ENCODE measurements at places on chromosomes 11 and 22.

DNA sequence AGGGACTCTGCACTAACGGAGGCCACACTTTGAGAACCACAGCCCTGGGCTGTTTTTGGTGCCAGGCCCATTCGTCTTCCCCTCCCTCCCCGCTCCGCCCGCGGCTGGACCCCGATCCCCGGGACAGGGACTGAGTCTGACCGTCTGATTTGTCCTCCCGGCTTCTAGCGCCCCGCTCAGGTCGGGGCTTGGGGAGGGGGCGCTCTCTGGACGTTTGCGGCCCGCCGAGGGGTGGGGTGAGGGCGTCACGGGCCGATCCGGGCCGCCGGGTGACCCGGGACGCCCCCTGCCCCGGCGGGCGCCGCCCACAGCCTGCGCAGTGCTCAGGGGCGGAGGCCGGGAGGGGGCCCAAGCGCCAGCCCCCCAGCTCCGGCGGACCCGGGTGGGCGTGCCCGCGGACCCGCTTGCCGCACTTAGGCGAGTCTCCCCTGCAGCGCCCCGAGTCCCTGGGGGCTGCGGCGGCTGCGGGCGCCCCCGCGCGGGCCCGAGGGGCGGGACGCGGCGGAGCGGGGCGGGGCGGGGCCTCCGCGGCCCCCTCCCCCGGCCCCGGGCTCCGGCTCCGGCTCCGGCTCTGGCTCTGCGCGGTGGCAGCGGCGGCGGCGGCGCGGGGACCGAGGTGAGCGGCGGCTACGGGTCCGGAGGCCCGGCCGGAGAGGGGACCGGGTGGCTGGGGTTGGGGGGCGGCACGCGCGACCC, 33.7 kb upstream of the PRR5 start:
- DNase-seq: peak; percentile 36

DNA sequence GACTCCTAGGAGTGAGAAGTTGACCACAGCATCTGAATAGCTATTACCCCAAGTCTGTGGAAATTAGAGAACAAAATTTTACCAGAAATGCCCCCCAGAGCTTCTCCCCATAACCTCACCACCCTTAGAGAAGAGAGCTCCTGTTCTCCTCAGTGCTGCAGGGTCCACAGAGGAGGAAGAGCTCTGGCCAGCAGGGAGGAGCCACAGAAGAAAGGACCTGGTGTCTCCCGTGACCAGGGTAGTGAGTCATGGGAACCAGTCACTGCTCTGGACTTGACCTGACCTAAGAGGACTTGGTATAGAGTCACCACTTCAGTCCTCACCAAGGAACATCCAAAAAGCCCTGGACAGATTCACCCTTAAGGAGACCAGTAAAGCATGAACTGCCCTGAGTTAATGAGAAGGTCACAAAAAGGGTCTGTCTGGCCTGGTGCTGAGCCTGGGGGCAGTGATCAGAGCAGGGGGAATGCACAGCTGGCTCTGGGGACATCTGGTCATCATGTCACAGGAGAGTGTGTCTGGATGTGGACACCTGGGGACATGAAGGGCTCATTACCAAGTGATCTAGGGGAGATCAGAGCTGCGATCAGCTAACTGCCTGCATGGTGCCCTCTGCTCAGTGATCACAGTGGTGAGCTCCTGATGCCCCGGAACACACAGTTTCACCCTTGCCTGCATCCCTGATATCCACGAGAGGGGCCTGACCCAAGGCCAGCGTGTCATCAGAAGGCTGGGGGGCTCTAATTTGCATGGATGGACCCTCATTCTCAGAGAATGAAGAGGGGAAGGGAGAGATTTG, 103.3 kb upstream of the TOP3B start:
- no peak for DNase-seq

- no peak for DNase-seq
Measured at GRCh38 chr11:1691026-1691877, 5.7 kb upstream of the KRTAP5-6 start.

DNA sequence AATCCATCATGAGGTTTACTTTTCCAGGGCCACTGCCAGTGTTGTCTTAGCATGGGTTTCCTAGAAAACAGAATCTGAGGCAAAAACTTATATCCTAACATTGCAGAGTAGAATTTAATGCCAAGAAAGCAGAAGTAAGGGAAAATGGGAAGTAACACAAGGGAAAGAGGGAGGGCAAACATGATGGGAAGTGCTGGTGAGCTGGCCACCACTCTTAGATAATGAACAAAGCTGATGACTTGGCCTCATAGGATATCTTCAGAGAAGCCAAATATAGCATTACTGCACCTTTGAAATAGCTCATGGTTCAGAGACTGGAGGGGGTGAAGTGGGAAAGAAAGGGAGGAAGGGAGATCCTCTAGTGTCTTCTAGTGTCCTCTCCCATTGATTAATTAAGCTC, 24.8 kb upstream of the CALCB start:
- DNase-seq: no peak

GRCh38 chr11:313787-314553, at the start of gene IFITM1:
Gene IFITM1, plus strand, starts transcription at chr11:314040. Its CDS starts 131 bp downstream, at chr11:314171.
- no peak for DNase-seq

GRCh38 chr22:45980268-45980570, 3.3 kb upstream of the WNT7B start:
- DNase-seq: no peak

GRCh38 chr22:32926600-32926999, 125.1 kb downstream of the TIMP3 start:
- DNase-seq: peak; percentile 12

GRCh38 chr22:42207918-42208317, 62.5 kb downstream of the TCF20 start:
- no peak for DNase-seq

GRCh38 chr22:23753385-23753784, 840 bp downstream of the VPREB3 start:
- DNase-seq: no peak

- no peak for DNase-seq
Measured at GRCh38 chr11:46696212-46696558, 4.2 kb downstream of the ARHGAP1 start.

DNA sequence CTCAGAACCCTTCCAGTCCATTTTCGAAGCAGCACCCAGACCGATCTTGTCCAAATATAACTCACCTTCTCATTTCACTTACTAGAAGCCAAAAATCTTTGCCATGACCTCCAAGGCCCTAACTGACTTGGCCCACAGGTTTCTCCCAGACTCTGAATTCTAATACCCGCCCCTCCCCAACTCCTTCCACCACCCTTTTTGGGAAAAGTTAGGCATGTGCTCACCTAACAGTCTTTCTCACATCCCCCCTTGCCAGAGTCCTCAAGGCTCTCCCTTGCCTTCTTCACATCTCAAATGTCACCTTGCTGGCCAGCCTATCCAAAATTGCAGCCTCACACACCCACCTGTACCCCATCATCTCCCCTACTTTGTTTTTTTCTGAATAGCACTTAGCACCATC, 369.3 kb downstream of the NXPE2 start:
- DNase-seq: no peak

- no peak for DNase-seq
Measured at GRCh38 chr22:27583856-27584255, 217.7 kb downstream of the MN1 start.

GRCh38 chr22:47914481-47915097, 1152.1 kb downstream of the TBC1D22A start:
- no peak for DNase-seq

DNA sequence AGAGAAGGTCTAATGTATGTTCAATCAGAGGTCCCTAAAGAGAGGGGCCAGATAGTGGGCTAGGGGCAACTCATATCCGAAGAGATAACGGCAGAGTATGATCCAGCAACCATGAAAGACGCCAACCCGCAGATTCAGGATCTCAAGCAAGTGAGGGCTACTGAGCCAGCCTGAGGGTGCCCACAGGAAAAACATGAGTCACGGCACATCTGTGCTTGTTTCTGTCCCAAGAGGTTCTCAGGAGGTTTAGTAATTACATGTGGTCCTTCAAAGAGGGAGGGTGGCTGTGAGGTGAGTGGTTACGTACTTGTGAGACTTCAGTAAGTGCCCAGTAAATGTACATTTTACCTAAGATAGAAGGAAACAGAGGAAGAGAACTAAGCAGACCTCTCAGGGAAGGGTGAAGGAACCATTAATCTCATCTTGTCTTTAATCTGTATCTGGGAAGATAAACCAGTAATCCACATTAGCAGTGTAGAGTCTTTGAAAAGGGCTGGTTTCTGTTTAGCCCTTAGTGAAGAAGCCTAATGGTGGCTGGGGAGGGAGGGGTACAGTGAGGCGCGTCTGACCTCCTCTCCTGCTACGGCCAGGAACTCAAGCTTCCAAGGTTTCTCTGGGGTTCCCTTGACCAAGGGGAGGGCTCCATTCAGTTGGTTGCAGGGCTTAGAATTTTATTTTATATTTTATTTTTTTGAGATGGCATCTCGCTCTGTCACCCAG, 10.2 kb downstream of the SIRT3 start:
- no peak for DNase-seq

DNA sequence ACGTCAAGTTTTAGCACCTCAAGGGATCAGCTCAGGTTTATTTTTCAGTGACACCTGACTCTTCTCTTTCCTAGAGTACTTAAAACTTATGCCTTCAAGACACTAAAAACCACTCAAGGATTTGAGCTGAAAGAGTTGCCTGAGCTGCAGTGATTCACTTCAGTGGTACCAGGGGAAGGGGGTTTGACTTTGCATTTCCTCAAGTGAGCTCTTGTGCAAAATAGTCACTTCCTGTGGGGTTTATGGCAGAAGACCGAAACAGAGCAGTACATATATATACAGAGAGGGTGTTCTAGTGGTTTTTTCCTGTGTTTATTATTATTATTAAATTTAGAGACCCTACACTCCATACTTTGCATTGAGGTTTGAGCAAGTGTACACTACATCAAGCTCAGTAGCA, 60.7 kb downstream of the DBX1 start:
- no peak for DNase-seq

DNA sequence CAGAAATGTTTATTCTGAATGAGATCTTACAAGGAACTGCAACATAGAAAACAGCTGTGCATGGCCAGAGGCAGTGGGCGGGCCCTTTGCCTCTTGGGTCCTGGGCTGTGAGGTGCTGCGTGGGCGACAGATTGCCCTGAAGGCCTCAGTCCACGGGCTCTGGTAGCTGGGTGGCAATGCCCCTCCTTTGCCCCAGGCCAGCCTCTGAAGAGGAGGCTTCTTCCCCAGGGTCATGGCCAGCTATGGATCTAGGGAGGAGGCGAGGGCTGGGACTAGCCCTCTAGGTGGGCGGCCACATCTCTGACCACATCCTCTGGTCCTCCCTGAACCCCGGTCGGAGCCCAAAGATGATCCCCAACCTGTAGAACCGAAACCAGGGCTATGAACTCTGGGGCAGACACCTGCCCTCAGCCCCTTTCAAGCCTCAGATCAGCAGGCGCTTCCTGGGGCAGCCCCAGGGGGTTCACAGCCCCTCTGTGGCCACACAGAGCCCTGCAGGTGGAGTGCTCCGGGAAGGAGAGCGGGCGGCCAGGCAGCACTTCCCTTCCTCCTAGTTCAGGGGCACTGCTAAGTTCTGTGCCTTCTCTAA, 6.6 kb upstream of the CDC42BPG start:
- DNase-seq: no peak

DNA sequence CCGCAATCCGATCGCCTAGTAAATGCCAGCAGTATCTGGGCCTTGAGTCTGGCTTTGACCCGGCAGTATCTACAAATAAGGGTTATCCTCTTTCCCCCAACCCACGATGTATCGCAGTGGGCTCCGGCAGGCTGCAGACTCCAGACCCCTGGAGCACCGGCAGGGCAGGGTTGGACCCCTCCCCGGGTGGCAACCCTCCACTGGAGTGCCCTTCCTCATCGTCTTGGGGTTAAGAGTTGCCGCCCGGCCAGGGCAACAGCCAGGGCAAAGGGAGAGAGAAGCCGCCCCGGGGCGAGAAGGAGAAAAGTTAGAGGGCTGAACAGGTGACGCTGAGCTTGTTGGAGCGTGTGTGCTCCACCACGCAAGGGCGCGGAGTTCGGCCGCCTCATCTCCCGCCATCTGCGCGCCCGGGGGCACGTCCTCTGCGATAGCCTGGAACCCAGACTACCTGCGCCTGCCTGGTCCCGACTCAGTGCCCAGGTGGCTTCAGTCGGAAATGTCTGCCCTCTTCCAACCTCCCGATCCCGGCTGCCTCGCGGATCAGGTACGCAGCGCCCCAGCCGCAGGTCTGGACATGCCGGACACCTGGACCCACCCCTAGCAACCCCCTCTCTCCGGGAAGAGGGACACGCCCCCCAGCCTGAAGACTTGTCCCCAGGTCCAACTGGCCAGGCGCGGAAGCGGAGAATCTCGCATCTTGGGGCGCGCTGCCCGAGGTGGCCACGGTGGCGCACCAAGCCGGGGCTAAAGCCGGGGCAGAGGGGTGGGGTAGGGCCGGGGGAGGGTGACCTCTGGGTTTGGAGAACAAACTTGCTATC, 1.2 kb downstream of the DSCAML1 start:
- DNase-seq: no peak

DNA sequence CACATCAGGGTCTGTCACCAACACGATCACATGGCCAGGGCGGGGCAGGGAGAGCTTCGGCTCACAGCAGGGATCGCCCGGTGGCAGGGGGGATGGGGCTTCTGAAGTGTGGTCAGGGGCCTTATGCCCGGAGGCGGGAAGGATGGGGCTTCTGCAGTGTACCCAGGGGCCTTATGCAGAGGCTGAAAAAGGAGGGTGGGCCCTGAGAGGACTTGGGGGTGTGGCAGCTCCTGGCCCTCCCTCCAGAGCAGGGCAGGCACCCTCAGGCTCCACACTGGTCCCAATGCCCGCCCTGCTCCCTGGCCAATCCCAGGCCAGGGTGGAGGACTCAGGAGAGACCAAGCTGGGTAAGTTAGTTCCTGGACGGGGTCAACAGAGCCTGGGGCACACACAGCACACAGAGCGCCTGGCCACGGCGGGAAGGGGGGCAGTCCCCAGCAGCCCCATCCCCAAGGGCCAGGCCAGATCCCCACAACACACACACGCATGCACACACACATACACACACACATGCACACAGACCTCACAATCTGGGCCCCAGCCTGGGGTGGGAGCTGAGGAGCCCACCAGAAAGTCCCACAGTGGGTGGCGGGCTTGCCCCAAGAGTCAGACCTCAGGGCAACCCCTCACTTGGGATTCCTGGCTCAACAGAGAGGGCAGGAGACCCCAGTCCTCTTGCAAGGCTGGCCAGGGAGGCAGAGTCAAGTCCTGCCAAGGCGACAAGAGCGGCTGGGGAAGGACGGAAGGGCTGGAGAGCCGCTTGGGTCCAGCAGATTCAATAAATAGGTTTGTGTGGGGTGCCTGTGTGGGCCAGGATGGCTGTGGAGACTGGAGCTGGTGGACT, 1.1 kb upstream of the CEND1 start:
- no peak for DNase-seq
